Stimulated activated CD4-positive, alpha-beta T cell treated with anti-CD3 and anti-CD28 coated beads, Interleukin-15, amount 100 ng/mL, for 48 hours (primary cell): ENCODE measurements at places on chromosomes 1 and 21.

DNA sequence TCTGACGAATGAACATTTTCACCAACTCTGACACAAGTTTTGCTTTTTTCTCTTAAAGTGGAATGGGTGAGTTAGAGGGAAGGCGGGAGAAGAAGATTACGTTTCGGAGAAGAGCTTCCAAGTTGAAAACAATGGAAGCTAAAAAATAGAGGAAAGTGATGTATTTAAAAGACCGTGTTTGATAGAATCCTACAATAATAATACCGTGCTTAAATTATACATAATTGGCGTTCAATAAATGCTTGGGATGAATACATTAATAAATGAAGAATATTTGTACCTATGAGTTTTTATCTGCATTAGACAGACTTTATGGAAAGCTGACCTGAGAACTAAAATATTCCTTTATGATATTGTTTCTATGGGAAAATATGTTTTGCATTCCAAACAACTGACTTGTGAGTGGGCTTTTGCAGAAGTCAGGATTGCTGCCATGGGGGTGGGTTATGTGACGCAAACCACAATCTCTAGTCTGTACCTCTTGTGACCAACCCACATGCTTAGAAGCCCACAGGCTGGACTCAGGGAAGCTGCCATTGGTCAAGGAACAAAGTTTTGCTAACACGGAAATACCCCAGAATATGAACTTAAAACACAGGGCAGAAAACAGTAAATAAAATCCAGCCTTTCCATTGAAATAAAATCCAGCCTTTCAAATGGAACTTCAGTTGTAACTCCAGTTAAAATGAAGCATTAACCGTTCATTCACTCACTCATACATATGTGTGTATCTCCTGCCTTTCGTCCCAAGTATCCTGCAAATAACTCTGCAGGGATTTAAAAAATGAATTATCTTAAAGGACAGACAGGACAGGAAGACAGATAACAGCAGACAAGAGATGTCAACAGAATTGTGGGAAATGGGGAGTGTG, 21.3 kb upstream of the ATF3 start:
- DNase-seq: no peak

- DNase-seq: no peak
These were observed 3.7 kb downstream of the LEFTY2 start for GRCh38 chr1:225937048-225937968.

- no peak for DNase-seq
These were observed 37.7 kb downstream of the CEP170 start for GRCh38 chr1:243217349-243217748.

DNA sequence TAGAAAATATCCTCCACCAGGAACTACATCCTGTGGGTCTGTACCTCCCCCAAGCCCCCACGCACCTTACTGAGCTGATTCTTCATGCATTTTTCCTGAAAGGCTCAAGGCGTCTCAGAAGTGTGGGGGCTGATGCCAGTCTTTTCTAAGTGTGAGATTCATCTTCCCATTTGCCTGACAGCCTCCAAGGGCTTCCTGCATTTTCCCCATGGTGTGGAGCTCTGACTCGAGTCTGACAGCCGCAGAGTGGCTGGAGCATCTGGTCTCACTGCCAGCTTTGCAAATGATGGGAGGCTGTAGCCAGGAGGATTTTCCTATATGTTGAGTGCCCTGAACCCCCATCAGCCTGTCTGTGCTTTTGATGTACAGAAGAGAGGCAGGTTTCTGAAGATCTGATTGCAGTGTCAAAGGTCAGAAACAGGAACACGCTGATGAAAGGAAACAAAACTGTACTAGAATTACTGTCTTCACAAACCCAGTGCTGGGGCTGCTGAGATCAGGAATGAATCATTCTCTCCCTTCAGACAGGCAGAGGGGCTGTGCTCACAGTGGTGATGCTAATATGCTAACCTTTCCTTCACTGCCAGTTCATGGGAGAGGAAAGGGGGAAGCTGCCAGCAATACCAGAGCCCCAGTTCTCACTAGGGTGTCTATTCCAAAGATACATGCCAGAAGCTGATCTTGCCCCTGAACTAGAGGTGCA, 201.5 kb upstream of the C1orf174 start:
- no peak for DNase-seq

DNA sequence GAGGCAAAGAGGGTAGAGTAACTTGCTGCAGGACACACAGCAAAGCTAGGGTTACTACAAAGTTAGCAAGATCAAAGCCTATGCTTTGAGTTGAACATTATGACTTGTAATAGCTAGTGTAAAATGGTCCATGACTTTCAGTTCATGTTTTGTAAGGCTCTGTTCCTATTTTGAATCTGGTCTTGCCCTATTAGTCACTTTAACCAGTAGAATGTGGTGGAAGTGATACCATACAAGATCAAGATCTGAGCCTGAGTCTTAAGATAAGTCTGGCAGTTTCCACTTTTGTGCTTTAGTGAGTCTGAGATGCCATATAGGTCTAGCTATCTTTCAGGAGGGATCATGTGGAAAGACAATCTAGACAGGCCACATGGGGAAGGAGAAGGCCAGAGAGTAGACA, 282.1 kb upstream of the BRINP3 start:
- no peak for DNase-seq

GRCh38 chr1:1361233-1361981, 3.1 kb upstream of the MXRA8 start:
- no peak for DNase-seq

- DNase-seq: no peak
These were observed 326.4 kb downstream of the TGFB2 start for GRCh38 chr1:218671573-218671972.

DNA sequence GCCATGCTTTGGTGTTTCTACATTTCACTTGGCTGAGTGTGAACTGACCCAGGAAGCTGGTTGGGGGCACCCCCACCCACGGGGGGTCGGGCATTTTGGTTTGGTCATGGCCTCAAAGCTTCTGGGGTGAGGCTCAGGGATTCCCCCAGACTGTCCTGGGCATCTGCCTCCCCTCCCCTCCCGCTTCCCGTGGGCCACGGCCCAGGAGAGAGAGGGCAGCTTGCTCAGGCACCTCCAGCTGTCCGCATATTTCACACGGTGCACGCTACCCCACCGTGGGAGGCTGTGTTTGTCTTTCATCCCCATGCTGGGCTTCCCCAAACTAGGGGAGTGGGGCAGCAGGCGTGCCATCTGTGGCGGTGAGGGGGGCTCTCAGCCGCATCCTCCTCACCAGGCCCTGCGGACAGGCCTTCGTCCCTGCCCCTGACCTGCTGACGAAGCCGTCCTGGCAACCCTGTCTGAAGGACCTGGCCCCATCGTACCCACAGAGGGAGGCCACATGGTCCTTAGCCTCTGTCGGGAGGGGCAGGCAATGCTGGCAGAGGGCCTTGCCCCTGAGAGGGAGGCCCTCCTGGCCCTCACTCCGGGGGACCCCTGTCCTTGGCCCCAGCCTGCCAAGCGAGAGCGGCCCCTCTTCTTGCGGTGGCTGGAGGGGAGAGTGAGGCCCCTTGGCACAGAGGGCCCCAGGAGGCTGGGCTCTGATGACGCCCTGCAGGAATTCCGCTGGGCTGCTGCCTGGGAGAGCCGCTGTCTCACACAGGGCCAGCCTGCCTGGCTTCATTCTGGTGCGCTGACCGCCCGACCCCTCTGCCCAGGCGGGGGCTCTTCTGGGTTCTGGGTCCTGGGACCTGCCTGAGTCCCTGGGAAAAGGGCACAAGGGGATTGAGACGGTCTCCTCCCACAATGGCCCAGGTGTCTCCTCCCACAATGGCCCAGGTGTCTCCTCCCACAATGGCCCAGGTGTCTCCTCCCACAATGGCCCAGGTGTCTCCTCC, 22.1 kb downstream of the TP73 start:
- no peak for DNase-seq

DNA sequence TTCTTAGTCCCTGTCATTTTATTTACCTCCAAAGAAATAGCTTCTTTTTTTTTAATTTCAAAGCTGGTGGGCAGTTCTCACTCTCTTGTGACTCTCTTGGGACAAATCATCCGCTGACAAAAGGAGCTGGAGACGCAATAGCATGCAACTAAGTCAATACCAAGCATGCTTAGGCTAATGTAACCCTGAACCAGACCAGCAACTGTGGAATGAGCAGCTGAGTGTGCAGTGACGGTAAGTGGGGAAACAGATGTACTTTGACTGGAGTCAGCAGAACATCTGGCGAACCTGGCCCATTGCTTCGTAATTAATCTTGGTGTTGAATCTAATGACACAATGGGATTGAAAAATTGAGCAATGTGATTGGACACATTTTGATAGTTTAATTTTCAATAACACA, 280.7 kb upstream of the PLXNA2 start:
- DNase-seq: no peak

- no peak for DNase-seq
These were observed 141.3 kb downstream of the ASTN1 start for GRCh38 chr1:177023249-177023648.

- DNase-seq: no peak
These were observed 60.9 kb downstream of the ABL2 start for GRCh38 chr1:179168536-179168935.

DNA sequence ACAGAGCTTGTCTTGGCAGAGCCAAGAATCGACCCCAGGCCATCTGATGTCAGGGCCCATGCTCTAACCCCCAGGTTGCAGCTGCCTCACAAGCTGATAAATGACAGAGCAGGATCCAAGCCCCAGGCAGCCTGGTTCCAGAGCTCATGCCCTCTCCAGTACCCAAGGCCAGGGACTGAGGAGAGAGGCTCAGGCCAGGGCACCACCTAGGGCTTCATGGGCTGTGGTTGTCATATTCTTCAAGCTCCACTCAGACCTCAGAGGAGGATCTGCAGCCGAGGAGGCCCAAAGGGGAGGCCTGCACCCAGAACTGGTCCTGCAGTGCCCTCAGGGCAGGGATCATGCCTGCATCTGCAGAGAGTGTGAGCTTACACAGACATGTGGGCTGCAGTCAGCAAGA, 301.1 kb downstream of the MATN1 start:
- DNase-seq: no peak

DNA sequence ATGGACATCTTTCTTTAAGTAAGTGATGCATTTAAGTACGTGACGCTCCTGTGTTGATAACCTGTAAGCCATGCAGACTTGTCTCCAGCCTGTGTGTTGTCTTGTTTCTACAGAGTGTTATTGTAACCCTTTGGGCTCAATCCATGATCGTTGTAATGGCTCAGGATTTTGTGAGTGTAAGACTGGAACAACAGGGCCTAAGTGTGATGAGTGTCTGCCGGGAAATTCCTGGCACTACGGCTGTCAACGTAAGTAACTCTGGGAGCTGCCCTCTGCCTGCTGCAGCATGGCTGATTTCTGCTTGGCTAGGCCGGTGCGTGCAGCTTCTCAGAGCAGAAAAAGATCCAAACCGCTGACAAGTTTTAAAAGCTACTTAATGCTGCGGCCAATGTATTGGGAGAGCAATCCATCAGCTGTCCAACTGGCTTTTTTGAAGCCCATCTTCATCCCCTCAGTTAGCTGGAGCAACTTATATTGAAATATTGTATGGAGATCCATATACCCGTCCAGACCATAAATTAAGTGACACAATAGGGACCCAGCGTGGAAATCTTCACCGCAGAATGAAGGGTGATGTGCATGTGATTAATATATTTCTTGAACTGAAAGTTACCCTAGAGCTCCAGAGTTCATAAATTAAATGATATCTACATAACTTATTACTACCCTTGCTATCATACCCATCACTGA, 295.9 kb downstream of the NTNG1 start:
- no peak for DNase-seq

DNA sequence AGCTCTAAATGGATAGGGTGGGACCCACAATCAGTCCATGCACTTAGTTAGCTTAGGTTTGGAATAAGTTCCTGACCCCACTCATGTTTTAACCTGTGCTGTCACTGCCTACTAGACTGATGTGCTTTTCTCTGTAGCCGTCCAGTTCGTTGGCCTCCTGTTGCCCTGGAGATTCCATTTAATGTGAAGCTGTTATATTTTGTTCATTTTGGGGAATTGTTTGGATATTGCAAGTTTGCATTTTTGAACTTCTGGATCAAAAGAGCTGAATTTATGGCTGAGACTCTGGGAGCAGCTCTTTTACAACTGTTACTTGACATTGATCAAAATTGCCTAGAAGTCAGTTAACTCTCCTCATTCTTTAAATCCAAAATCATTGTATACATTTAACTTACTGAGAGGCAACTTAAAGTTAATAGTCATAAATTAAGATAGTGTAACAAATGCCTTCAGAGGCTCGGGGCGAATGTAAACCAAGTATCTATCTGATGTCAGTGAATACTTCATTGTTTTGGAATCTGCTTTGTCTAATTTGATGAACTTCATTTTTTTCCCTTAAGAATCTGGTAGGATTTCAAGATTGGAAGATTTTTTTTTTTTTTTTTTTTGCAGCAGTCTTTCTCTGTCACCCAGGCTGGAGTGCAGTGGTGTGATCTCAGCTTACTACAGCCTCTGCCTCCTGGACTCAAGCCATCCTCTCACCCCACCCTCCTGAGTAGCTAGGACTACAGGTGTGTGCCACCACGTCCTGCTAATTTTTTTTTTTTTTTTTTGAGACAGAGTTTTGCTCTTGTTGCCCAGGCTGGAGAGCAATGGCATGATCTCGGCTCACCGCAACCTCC, 38.1 kb downstream of the MIGA1 start:
- DNase-seq: no peak

DNA sequence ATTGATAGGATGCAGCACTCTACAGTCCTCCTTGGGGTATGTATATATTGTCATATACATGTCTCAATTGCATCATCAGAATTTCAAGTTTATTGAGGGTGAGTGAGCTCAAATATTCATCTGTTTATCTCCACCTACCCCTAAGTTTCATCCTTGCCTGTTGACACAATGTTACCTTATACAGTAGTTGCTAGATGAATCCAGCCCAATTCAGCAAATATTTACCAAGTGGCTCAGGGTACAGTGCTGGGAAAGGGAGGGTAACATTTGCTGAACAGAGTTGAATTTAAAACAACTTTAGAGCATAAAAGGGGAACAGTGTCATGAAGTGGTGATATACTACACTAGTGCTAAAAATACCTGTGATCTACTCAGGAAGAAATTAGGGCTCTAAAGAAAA, 14.4 kb downstream of the ELAVL4 start:
- DNase-seq: no peak

GRCh38 chr1:36508257-36508656, 25.5 kb upstream of the CSF3R start:
- DNase-seq: no peak

DNA sequence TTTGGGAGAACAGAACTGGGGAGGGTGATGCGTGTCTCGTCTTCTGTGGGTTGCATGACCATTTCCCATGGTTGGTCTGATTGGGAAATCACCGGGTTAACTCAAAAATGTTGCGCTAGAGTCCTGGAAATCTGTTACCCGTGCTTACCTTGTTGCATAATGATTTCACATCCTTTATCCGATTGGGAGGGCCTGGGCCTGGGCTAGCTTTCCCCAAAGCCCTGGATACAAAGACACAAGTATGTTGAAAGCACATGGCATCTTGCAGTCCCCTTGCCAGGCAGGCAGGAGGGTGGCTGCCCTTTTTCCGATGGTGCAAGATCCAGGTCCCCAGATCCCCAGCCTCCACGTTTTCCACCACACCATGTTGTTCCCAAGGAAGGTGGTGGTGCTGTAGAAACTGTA, 582 bp downstream of the TRPM2 start:
- DNase-seq: no peak

DNA sequence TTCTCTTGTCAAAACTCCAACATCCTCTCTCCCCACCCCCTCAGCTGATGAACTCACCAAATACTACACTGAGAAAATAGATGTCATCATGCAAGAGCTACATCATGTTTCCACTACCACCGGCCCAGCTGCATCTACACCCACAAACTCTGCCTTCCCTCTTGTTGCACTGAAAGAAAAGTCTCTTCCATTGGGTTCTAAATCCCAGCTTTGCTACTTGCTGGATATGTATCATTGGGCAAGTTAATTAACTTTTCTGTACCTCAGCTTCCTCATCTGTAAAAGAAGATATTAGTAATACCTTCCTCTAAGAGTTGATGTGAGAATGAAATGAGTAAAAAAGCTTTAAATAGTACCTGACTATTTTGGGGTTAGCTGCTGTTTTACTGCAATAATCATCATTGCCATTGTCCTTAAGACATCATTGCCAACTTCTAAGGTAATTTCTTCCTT, 108.6 kb downstream of the OLFML2B start:
- DNase-seq: peak; percentile 13
